ENCODE measurements at places on chromosomes 12 and 14.
A peak's percentile ranks its signal among the peaks of the same experiment; 100 is the strongest.

DNA sequence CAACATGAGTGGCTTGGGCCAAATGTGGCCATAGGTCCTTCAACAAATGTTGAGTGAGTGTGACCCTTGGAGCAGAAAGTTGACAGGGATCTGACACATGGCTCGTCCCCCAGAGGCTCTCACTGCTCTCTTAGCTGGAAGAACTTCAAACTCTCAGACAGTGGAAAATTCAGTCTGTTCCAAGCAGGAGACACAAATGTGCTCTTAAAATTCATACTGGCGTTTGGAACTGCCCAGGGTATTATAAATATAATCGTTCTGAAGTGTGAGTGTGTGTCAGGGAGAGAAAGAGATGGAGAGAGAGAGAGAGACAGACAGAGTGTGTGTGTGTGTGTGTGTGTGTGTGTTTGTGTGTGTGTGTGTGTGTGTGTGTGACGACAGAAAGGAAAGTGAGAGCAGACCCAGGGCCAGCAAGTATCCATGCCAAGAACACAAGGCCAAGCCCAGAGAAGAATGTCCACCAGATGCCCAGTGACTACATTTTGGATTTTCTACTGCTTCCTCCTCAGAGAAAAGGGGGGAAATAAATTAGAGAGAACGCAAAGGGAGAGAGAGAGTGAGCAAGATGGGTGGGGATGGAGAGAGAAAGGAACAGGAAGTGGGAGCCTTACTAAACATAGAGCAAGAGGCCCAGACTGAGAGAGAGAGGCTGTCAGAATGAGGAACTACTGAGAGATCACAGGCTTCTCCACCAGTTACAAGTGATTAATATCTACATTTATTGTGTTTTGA lies 193.6 kb upstream of the NUDT4 start:
- DNase-seq: peak; percentile 54

- no peak for DNase-seq
Observed at GRCh38 chr12:97229004-97229403, 233.6 kb upstream of the RMST start.

DNA sequence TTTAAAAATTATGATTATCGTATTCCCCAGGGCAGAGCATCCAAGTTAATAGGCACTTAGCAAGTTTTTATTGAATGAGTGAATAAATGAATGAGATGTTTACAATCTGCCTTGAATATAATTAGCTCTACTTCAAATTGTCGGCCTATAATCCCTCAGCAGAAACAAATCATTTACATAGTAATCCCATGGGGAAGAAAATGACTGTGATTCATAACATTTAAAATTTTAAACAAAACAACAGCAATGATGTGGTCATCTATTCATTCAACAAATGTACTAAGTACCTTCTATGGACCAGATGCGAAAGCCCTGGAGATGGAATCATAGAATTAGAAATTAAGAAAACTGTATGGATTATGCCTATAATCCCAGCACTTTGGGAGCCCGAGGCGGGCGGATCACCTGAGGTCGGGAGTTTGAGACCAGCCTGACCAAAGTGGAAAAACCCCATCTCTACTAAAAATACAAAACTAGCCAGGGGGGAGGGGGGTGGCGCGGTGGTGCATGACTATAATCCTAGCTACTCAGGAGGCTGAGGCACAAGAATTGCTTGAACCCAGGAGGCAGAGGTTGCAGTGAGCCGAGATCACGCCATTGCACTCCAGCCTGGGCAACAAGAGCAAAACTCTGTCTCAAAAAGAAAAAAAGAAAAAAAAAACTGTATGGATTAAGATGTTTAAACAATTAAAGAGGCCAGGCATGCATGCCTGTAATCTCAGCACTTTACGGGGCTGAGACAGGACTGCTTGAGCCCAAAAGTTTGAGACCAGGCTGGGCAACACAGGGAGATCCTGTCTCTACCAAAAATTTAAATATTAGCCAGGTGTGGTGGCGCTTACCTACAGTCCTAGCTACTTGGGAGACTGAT lies 17.7 kb upstream of the MDM2 start:
- DNase-seq: no peak

DNA sequence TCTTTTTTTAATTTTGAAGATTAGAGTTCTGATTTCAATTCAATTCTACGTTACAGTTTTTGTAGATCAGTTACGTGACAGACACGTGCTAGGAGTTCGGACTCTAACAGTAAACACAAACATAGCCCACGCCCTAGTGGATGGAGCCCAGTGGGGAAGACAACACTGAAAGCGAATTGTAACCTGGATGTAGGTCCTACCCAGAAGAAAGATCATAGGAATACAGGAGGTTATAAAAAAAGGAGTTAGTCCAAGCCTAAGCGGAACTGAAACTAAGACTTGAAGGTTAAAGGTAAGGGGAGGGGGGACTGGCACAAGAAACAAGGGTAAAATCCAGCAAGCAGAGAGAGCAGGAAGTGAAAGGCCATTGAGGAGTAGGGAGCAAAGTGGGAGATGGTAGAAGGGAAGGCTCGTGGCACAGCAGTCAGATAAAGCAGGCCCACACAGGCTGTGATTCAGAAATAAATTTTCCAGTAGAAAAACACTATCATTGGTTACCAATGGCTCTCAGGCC lies 15.7 kb upstream of the CRY1 start:
- DNase-seq: no peak

DNA sequence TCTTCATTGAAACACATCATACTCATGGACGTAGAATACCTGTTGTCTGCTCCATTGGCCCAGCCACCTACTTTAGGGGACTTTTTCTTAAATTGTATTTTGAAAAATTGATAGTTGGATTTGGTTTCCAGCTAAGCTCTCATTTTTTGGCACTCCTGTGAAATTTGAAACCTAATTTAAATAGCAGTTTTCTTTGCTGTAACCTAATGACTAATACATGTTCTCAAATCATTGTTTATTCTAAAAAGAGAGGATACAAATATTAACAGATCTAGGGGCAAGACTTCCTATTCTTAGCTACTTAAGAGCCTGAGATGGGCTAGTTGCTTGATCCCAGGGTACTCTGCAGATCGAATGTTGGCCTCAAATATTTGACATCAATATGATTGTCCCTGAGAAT lies 78.9 kb downstream of the PLEKHA5 start:
- no peak for DNase-seq

DNA sequence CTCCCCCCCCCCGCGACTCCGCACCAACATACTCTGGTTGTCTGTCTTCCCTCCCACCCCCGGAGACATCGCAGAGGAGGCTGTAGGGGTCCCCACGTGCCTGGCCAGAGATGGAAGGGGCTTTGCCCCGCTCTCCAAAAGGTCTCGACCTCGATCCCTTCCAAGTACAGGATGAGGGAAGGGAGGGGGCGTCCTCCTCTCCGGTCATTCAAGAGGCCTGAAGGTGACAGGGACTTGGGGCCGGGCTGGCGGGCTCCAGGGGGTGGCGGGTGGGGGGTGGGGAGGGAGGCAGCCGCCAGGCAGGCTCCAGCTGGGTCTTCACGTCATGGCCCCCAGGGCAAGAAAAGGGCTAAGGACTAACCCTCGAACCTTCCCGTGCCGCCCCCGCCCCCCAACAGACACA lies 15.1 kb downstream of the TBX3 start:
- DNase-seq: no peak

- no peak for DNase-seq
Observed at GRCh38 chr12:112116232-112117060, 7.9 kb upstream of the NAA25 start.

DNA sequence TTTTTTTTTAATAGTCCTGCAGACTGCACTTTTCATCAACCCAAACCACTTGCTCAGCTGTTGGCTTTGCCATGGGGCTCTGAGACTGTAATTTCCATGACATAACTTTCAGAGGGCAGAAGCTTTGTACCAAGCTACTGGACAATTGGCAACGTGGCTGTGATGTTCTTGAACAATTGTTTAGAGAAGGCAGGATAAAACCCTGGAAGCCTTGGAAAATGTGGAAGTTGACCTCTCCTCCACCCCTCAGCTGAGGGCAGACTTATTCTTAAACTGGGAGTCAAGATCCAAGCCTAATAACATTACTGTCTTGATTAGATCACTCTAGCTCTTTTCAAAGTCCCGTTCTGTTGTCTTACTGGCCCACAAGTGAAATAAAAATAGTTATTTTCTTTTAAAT lies 2.2 kb downstream of the OR4E1 start:
- DNase-seq: no peak

DNA sequence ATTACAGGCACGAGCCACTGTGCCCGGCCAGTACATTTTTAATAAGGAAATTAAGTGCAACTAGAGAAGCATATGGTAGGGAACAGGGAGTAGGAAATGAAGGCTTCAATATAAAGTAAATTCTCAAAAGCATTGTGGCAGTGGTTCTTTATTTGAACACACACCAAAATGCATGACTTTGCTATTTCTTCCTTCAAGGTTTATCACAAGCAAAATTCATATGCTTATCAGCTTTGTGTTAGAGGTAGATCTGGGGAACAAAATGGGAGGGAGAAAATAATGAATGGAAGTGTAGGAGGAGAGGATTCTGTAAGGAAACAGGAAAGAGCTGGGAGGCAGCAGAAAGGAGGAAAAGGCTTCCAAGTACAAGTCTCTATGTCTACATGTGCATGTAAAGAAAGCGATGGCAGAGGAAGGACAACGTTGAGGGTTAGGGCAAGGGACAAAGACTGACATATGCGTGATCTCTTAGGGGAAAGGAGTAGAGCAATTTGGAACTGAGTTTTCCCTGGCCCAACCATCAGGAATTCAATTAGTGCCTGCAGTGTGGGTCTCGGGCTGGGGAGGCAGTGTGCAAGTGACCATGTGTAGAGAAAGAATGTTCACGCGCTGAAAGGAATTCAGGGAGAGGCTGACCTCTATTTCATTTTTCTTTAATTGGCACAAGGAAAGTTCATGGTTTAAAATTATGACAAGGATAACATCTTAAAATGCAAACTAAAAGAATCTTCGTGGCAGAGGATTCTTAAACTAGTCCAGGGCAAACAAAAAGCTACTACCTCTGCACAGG lies 22.9 kb upstream of the RASSF8 start:
- no peak for DNase-seq
